ENCODE measurements at places on chromosomes 7 and 10.

GRCh38 chr7:143973870-143974416 is 19.3 kb downstream of the OR2F1 start:
- no peak for DNase-seq

DNA sequence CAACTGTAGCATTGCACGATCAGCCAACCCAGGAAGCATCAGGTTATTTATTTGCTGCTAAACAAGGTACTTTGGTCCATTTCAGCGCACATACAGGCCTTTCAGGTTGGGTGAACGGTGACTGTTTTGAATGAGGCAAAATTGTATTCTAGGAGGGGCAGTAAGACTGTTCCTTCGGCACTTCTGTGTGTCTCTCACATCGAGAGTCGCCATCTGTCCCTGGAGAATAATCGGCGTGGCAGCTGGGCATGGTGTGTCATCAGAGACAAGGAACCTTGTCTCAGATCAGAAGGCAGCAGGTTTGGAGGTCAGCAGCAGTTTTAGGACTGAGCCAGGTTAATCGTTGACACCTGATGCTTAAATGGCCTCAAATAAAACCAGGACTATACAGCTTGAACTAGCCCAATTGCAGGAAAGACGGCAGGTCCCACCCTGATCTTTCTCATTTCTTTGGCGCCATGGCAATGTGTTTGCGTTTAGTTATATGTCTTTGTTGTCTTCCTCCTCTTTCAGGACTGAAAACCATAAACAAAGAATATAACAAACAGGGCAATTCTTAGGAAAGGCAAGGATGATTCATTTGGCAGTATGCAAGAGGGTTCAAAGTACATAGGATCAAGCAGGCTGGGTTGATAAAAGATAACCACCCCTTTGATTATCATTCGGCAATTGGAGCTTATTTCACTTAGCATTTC is 92.0 kb upstream of the PRR15 start:
- DNase-seq: no peak

DNA sequence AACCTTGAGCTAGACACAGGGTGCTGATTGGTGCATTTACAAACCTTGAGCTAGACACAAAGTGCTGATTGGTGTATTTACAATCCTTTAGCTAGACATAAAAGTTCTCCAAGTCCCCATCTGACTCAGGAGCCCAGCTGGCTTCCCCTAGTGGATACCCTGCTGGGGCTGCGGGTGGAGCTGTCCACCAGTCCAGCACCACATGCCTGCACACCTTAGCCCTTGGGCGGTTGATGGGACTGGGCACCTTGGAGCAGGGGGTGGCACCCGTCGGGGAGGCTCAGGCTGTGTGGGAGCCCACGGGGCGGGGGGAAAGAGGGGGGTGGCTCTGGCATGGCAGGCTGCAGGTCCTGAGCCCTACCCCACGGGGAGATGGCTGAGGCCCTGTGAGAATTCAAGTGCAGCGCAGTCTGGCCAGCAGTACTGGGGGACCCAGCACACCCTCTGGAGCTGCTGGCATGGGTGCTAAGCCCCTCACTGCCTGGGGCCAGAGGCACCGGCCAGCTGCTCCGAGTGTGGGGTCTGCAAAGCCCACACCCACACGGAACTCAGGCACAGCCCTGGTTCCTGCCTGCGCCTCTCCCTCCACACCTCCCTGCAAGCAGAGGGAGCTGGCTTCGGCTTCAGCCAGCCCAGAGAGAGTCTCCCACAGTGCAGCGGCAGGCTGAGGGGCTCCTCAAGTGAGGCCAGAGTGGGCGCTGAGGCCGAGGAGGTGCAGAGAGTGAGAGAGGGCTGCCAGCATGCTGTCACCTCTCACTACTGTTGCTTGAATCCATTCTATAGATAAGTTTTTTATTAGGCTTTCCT is 369.8 kb upstream of the SMIM30 start:
- DNase-seq: no peak

- DNase-seq: no peak
Measured at GRCh38 chr10:73094986-73095480, 1.6 kb downstream of the P4HA1 start.

GRCh38 chr10:71032887-71033286 is 144.5 kb upstream of the PCBD1 start:
- DNase-seq: no peak

DNA sequence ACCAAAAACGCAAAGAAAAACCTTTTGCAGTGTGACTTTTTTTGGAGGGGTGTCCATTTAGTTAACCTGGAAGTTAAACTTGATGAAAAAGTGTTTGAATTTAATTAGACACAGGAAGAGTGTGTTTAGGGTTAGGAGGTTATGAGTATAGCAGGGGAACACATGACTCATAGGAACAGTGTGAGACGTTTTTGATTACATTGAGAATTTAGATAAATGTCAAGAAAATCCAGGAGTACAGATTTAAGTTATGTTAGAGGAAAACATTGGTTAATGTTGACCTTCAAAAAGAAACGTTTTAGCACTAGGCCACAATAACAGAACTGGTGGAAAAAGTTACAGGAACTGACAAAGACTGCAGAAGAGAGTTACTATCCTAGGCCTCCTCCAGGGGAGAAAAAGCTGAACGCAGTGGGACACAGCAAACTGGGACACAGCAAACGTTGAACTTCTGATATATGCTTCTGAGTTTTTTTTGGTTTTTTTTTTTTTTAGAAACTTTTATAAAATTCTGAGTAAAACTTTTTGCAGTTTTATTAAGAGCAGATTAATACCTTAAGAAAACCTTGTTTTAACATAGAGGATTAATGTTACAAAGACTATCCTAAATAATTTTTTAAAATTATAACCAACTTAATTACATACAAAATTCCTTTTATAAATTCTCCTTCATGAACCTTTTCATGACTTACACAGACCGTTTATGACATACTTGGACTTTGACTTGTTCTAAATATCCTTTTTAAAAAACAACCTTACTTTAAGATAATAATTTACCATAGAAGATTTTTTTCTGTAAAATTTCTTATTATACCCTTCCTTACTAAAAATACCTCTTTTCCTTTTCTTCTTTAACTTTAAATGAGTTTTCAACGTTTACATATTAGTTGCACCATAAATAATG is 22.2 kb downstream of the LANCL2 start:
- DNase-seq: no peak

DNA sequence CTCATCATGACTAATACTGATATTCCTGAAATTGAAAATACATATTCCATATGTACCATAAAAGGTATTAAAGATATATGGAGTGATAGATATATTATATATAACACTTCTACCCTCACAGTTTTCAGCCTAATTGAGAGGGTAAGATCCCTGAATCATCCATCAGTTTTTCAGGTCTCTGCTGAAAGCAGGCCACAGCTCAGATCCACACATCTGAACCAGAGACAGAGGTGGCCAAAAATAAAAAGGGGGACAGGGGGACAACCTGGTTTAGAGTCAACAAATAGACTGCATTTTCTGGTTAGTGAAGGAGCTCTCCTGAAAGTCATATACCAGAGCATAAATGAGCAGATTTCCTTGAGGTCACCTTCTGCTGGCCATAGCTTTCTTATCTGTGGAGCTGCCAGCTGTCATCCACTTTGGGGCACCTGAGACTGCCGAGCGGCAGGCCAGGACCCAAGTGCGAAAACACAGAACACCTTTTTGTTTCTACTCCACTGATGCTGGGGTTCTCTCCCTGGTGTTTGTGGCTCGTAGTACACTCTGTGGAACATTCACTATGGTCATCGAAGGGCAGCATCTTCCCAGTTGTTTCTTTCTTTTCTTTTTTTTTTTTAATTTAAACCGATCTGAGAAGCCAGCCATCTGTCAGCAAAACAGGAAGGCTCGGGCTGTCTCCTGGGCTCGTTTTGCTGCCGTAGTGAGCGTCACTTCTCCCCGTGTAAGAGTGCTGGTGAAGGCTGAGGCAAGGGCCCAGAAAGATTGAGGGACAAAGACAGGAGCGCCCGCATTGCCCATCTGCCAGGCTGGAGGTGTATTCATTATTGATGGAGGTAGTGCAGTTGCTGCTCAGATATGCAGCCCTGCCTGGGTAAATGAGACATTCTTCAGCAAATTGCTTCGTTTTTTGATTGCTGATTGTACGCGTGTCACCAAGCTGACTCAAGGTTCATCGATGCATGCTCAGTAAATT is 13.5 kb downstream of the IKZF1 start:
- no peak for DNase-seq

DNA sequence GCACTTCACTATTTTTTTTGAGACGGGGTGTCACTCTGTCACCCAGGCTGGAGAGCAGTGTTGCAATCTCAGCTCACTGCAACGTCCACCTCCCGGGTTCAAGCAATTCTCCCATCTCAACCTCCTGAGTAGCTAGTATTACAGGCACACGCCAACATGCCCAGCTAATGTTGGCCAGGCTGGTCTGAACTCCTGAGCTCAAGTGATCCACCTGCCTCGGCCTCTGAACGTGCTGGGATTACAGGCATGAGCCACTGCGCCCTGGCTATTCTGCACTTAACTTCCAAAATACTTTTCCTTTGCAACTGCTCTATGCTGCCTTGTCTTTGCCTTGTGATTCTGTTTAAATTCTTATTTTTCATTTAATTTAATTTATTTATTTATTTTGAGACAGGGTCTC is 67.0 kb upstream of the ZNF479 start:
- no peak for DNase-seq

DNA sequence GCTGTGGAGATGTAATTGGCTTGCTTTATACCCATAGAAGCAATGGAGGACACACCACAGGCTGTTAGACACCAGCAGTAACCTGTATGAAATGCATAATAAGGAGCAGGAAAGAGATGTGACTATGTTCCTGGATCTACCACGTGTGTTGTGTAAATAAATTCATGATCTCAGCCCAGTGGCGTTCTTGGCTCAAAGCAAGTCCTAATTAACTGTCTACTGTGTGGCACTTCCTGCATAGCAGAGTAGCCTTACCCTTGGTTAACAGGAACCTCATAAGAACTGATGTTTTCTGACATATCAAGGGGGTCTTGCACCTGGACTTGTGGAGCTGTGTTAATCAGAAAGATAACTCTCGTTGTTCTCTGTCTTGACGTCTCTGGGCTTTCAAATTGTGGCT is 25.7 kb upstream of the FAM180A start:
- no peak for DNase-seq

DNA sequence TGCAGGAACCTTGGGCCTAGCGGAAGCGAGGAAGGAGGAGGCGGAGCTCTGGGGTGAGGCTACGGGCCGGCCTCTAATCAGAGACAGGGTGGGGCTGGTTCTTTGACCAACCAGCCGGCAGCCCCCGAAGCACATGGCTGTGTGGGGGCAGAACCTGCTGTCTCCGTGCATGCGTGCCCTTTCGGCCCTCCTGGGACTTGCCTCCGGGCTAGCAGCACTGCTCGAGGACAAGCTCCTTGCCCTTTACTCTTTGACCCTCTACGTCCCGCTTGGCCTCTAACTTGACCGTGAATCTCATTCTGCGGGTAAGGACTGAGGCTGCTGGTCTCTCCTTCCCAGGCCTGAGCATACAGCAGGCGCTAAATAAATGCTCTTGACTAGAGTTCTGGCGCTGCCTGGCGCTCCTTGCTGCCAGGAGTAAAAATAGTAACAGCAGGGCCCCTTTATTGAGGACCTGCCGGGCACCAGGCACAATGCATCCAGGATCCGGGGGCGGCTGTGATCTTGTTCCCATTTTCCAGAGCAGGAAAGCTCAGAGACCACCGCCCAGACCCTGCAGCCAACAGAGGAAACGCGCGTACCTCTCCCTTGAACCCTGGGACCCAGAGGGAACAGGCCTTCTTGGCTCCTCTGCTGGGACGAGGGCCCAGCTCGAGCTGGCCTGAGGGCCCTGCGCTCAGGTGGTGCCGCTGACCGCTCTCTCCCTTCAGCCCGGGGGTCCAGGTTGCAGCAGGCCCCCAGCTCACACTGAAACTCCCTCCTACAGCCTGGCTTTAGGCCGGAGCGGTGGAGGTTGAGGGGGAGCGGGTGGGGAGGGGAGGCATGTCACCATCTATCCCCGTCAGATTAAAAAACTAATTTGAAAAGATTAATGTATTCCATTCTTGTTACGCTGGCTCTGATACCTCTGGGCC is 2.7 kb upstream of the COMTD1 start:
- DNase-seq: no peak

- DNase-seq: no peak
Measured at GRCh38 chr7:24617957-24618616, 44.8 kb downstream of the PALS2 start.

- DNase-seq: no peak
Measured at GRCh38 chr7:54857294-54857693, 98.3 kb upstream of the SEC61G start.

DNA sequence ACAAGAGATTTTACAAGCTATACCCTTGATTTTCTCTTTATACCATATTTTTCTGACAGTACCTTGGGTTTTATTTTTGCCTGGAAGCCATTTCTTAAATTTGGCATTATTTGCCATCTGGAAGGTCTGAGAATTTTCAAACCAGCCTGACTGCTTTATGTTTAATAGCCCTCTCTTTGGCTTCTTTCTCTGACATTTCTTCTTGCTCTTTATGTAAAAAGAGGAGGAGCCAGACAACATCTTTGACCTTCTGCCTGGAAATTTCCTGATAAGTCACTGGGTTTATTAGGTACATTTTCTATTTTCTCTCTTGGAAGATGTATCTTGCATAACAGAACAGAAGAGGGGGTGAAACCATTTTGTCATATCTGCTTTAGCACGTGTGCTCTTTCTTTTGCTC is 79.6 kb downstream of the LANCL2 start:
- DNase-seq: no peak

GRCh38 chr10:113326160-113327111 is 226.4 kb upstream of the HABP2 start:
- no peak for DNase-seq

DNA sequence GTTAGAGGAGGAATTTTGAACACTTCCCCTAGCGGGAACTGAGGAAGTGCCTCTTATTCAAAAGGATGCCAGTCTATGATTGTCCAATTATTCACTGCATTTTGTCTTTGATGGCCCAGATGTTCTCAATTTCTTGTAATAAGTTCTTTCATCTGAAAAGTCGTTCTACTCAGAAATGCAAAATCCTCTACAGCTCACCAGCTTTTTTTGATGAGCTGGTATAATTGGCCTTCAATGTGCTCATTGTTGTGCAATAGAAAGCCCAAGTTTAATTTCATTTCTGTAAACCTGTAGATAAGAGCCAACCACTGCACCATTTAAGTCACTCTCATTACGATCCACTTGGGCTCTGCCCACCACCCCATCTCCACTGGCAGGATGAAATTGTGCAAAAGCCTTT is 978.7 kb upstream of the AUTS2 start:
- no peak for DNase-seq

DNA sequence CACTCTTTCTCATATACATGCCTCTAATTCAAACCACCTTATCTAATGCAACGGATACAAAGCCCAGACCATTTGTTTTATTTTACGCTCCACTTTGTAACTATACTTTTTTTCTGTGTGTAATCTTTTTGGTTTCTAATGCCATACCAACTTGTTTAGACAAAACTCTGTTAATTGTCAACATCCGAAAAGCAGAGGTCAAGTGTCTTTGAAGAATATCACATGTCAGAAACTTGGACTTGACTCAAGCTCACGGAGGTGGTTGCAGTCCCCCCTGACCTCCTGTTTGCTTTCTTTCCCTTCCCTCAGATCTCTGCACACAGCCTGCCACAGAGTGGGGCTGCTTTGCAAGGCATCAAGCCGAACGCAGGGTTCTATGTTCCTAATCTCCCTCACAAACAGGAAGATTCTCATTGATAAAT is 698.9 kb downstream of the PARD3 start:
- peak; percentile 29 for DNase-seq

GRCh38 chr10:116848032-116848943 is 1.0 kb upstream of the ENO4 start:
- DNase-seq: no peak

GRCh38 chr7:148129023-148129422 is 461.5 kb upstream of the C7orf33 start:
- no peak for DNase-seq

GRCh38 chr7:151342811-151343210 is 1.2 kb downstream of the NUB1 start:
- no peak for DNase-seq

GRCh38 chr10:20146004-20146403 is 329.8 kb downstream of the PLXDC2 start:
- DNase-seq: no peak
